ENCODE measurements at places on chromosomes 3 and 15. TPM values are rescaled to one million over a fixed set of nuclear protein-coding genes. Genes with fewer than 3 reads are reported as not detected.

The ESYT3 gene
- total RNA-seq, result 15.1 TPM

The HYAL1 gene
- 7.2 TPM for total RNA-seq

GRCh38 chr3:106542101-106542769 is 673.4 kb upstream of the CBLB start:
- H3K27me3 ChIP-seq, result no peaks in the 10 kb centered on the region
- H3K4me1 ChIP-seq, result no peaks in the 10 kb centered on the region
- H3K36me3 ChIP-seq, result no peaks in the 10 kb centered on the region
- H3K4me3 ChIP-seq, result no peak overlapping the region

- no peak for DNase-seq
- no peaks in the 10 kb centered on the region for H3K27me3 ChIP-seq
Measured at GRCh38 chr3:59512066-59512465, 462.2 kb upstream of the CFAP20DC start.

- no peaks in the 10 kb centered on the region for H3K27me3 ChIP-seq
- H3K4me1 ChIP-seq, result peaks cover 37% of the 10 kb centered on the region
- no peak for DNase-seq
- peak overlapping the region; percentile 88 for H3K27ac ChIP-seq
- no peaks in the 10 kb centered on the region for H3K36me3 ChIP-seq
Measured at GRCh38 chr3:11508346-11509172, 135.2 kb downstream of the VGLL4 start.

The IL17RE gene
- 0.82 TPM for total RNA-seq

DNA sequence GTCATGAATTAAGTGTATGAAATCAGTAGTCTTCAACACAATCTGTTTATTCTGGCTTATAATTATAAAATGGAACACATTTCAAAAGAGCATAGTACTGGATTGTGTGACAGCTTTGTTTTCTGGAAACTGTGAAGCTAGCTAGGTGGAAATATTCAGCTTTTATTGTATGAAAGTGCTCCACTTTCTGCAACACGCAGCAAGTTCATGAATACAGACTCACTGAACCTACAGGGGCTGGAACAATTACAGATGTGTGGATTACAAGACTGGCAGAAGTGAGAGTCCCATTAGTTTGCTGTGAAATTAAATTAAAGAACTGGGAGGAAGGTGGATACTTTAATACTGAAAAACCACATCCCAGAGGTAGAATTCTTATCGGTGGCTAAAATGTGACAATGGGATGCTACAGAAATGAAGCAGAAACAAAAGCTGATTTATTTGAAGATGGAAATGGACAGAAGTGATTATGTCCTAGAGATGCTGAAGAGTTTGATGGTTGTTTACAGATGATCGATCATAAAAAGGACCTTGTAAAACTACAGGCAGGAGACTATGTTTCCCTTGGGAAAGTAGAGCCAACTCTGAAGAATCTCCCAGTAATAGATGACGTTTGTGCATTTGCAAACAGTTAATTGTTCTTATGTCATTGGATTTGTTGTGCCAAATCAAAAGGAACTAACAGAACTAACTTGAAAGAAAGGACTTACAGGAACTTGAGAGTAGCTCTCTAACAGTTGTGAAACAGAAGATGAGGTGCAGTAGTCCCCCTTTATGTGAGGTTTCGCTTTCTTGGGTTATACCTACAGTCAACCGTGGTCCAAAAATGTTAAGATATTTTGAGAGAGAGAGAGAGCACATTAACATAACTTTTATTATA is 15.7 kb downstream of the TF start:
- no peak overlapping the region for H3K4me3 ChIP-seq
- H3K27me3 ChIP-seq, result no peaks in the 10 kb centered on the region
- DNase-seq, result no peak
- no peaks in the 10 kb centered on the region for H3K36me3 ChIP-seq

GRCh38 chr3:192273001-192273696 is 454.2 kb downstream of the FGF12 start:
- no peak overlapping the region for H3K4me3 ChIP-seq
- no peak for DNase-seq
- no peak overlapping the region for H3K27ac ChIP-seq
- H3K27me3 ChIP-seq, result no peaks in the 10 kb centered on the region
- no peaks in the 10 kb centered on the region for H3K36me3 ChIP-seq

DNA sequence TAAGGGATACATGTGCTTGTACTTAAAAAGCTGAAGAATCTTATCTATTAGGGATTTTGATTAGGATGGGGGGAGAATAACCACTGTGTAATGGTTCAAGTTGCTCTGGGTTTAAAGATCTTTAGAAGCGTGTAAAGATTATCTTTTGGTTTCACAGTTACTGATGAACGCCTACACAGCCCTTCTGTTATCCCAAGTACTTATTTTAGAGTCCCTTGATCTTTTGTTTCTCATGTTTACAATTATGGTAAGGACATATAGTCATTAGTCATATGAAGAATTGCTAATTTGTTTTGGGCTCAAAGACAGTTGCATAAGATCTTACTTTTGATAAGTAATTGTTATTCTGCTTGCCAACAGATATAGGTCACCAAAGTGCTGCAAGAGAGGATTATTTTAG is 160.1 kb downstream of the PLCL2 start:
- no peak overlapping the region for H3K27ac ChIP-seq
- H3K4me3 ChIP-seq, result no peak overlapping the region

The CDCP1 gene
- total RNA-seq, result 0.83 TPM

GRCh38 chr3:31178467-31178866 is 284.0 kb upstream of the GADL1 start:
- H3K4me3 ChIP-seq, result no peak overlapping the region
- no peak for DNase-seq
- no peaks in the 10 kb centered on the region for H3K4me1 ChIP-seq
- no peak overlapping the region for H3K27ac ChIP-seq
- no peaks in the 10 kb centered on the region for H3K36me3 ChIP-seq
- no peaks in the 10 kb centered on the region for H3K27me3 ChIP-seq

The RTP3 gene
- total RNA-seq, result not detected

- no peaks in the 10 kb centered on the region for H3K36me3 ChIP-seq
- peaks cover under 1% of the 10 kb centered on the region for H3K4me1 ChIP-seq
- peaks cover 5% of the 10 kb centered on the region for H3K27me3 ChIP-seq
- no peak overlapping the region for H3K4me3 ChIP-seq
- H3K27ac ChIP-seq, result no peak overlapping the region
Measured at GRCh38 chr3:195807681-195808121, 4.0 kb downstream of the MUC4 start.

The CP gene
- total RNA-seq, result 7.1 TPM

The DPPA4 gene
- total RNA-seq, result not detected

- no peaks in the 10 kb centered on the region for H3K36me3 ChIP-seq
- H3K27me3 ChIP-seq, result no peaks in the 10 kb centered on the region
- H3K4me3 ChIP-seq, result no peak overlapping the region
- DNase-seq, result no peak
- no peaks in the 10 kb centered on the region for H3K4me1 ChIP-seq
Measured at GRCh38 chr3:112786002-112786590, 60.6 kb downstream of the CD200R1L start.

DNA sequence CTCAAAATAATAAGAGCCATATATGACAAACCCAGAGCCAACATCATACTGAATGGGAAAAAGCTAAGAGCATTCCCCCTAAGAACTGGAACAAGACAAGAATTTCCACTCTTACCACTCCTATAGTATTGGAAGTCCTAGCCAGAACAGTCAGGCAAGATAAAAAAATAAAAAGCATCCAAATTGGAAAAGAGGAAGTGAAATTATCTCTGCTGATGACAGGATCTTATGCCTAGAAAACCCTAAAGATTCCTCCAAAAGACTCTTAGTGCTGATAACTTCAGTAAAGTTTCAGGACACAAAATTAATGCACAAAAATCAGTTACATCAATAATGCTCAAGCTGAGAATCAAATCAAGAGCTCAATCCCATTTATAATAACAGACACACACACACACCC is 45.9 kb upstream of the SLC2A2 start:
- no peak for DNase-seq
- no peaks in the 10 kb centered on the region for H3K36me3 ChIP-seq
- no peaks in the 10 kb centered on the region for H3K4me1 ChIP-seq
- H3K4me3 ChIP-seq, result no peak overlapping the region
